Dermis lymphatic vessel endothelial cell (primary cell): ENCODE measurements at places on chromosomes 2 and 18. TPM values are rescaled to one million over a fixed set of nuclear protein-coding genes. Genes with fewer than 3 reads are reported as not detected.

The GKN2 gene
- under 0.01 TPM in 1 of 2 replicates, not detected in the other for total RNA-seq

The TTN gene
- total RNA-seq, result 2.0 and 3.4 TPM in 2 replicates

The SLC40A1 gene
- total RNA-seq, result 153 and 276 TPM in 2 replicates

The HOXD11 gene
- 0.11 TPM in 1 of 2 replicates, not detected in the other for total RNA-seq

The ANKRD44 gene
- total RNA-seq, result 6.9 and 9.5 TPM in 2 replicates

The GPAT2 gene
- total RNA-seq, result 0.60 and 2.6 TPM in 2 replicates

The SLC9A4 gene
- not detected in 2 replicates for total RNA-seq
